HepG2 (cell line): ENCODE measurements at places on chromosomes 6 and 20. TPM values are rescaled to one million over a fixed set of nuclear protein-coding genes. Genes with fewer than 3 reads are reported as not detected.
A peak's percentile ranks its signal among the peaks of the same experiment; 100 is the strongest.

Gene SLPI
- 0.13 TPM in 1 of 2 replicates, not detected in the other for polyA plus RNA-seq

Gene AAR2
- 45.2 and 50.5 TPM in 2 replicates for polyA plus RNA-seq

Gene LY6G6C
- 0.15 and 0.21 TPM in 2 replicates for polyA plus RNA-seq

- DNase-seq, result no peak
Observed at GRCh38 chr6:119076173-119076572, 2.3 kb downstream of the FAM184A start.

- DNase-seq, result no peak
Observed at GRCh38 chr6:166258854-166259276, 49.3 kb downstream of the PRR18 start.

GRCh38 chr20:45946149-45946970 is 11.9 kb downstream of the PCIF1 start:
- DNase-seq, result peak; percentile 97

- DNase-seq, result no peak
Observed at GRCh38 chr20:44188752-44189151, 1.8 kb upstream of the JPH2 start.

DNA sequence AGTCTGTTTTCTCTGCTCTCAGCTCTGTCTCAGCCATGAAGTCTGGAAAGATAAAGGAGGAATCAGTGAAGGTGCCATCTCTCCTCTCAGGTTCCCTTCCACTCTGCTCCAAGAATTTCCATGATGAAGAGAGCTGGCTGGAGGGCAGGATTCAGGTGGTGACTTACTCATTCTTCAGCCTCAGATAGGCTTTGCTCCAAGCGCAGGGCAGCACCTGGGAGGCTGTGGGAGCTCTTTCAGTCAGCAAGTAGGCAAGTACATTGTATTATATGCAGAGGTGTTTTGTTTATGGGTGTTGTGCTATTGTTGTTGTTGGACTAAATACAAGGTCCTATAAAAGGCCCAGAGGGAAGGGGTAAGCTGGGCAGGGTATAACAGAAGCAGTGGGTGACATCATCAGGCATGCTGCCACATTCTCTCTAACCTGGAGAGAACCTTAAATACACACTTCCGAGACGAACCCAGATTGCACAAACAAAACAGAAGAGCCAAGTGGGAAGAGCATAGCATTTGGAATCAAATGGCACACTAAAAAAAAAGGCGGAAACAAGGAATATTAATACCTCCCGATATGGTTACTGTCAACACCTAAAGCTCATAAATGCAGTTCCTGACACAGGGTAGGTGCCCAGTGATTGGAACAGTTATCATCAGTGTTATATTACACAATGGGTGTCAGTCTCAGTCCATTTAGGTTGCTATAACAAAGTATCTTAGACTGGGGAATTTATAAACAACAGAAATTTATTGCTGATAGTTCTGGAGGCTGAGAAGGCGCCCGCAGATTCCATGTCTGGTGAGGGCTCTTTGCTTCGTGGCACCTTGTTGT is 14.5 kb upstream of the PSMG4 start:
- DNase-seq, result no peak
